Suprapubic skin (tissue), 4 donors: ENCODE measurements at places on chromosomes 3 and 15. TPM values are rescaled to one million over a fixed set of nuclear protein-coding genes. Genes with fewer than 3 reads are reported as not detected.
A peak's percentile ranks its signal among the peaks of the same experiment; 100 is the strongest.

DNA sequence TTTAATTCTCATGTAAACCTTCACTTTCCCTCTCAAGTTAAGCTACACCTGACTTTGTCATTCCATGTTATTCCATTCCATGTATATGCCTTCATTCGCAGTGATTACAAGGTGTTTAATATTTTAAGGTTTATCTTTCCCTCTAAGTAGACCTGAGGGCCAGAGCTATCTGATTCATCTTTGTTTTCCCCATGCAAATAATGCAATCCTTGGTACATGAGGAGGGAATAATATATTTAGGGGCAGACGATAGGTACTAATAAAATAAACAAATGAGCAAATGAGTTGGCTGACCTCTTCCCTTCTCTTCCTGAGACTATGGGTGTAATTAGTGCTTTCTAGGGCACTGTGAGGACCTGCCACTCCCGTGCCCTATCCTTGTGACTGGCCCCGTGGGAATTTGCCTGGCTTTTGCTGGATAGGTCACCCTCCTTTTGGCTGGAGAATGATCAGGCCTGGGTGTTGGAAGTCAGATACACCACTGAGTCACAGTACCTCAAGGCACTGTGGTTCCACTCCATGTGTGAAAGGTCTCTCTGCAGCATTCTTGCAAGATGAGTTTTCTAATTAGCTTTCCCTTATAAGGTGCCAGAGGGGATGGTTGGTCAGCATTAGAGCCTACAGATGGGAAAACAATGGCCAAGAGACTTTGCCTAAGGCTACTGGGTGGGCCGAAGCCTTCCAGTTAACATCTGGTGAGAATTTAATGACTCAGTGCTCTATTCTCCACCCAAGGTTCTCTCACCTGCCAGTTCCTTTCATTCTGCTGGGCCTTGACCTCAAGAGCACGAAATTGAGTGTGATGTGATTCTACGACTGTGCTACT lies 183.2 kb downstream of the P3H2 start:
- DNase-seq = no peak
- H3K27me3 ChIP-seq = no peaks in the 10 kb centered on the region
- H3K4me3 ChIP-seq = no peak overlapping the region

DNA sequence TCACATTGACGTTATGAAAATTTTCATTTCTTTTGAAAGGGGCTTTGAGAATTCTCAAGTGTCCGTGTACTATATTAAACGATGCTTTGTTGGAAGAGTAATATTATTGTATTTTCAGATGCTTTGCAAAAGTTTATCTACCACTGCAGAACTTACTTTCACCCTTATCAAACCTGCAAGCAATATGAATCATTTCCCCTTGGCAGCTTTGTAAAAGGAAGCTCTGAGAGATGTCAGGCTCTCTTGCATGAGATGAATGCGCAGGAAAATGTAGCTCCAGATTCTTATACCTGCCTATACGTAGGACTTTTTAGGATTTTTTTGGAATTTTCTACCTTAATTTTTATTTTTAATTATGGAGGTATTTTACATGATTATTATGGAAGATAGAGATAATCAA lies 34.5 kb downstream of the GPD1L start:
- no peaks in the 10 kb centered on the region for H3K4me1 ChIP-seq
- DNase-seq = no peak
- H3K4me3 ChIP-seq = no peak overlapping the region
- peaks cover 9% of the 10 kb centered on the region for H3K36me3 ChIP-seq
- no peaks in the 10 kb centered on the region for H3K27me3 ChIP-seq

GRCh38 chr3:68135067-68135466 lies 480.7 kb upstream of the SUCLG2 start:
- H3K4me1 ChIP-seq = no peaks in the 10 kb centered on the region
- H3K27ac ChIP-seq = no peak overlapping the region
- no peak overlapping the region for H3K4me3 ChIP-seq
- H3K27me3 ChIP-seq = no peaks in the 10 kb centered on the region
- no peak for DNase-seq
- no peaks in the 10 kb centered on the region for H3K36me3 ChIP-seq

ZIC1 gene
- total RNA-seq = not detected

DNA sequence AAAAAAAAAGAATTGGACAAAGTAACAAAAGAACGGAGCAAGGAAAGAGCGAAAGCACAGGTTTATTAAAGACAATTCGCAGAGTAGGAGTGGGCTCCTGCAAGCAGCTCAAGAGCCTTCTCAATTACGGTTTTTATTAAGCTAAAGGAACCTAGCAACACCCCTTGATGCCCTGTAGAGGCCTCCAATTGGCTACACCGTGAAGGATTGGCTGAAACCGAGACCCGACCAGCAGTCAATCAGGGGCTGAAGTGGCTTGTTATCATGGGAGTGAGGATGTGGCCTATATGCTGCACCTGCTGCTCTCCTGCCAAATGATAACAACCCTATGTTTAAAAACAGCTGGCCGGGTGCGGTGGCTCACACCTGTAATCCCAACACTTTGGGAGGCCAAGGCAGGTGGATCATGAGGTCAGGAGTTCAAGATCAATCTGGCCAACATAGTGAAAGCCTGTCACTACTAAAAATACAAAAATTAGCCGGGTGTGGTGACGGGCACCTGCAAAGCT lies 20.4 kb upstream of the AP3B2 start:
- no peak for DNase-seq
- no peaks in the 10 kb centered on the region for H3K4me1 ChIP-seq
- H3K27ac ChIP-seq = no peak overlapping the region
- no peaks in the 10 kb centered on the region for H3K36me3 ChIP-seq

GRCh38 chr3:117248153-117248552 lies 538.6 kb downstream of the TUSC7 start:
- H3K27me3 ChIP-seq = no peaks in the 10 kb centered on the region
- DNase-seq = no peak
- no peaks in the 10 kb centered on the region for H3K36me3 ChIP-seq
- H3K4me1 ChIP-seq = no peaks in the 10 kb centered on the region

- no peak overlapping the region for H3K4me3 ChIP-seq
- no peak overlapping the region for H3K27ac ChIP-seq
- no peaks in the 10 kb centered on the region for H3K27me3 ChIP-seq
Measured at GRCh38 chr3:46492890-46493547, 4.8 kb upstream of the RTP3 start.

NRG4 gene
- 1.9 TPM for total RNA-seq

- H3K27me3 ChIP-seq = no peaks in the 10 kb centered on the region
- peaks cover 19% of the 10 kb centered on the region for H3K4me1 ChIP-seq
- no peak overlapping the region for H3K4me3 ChIP-seq
- DNase-seq = no peak
- H3K36me3 ChIP-seq = no peaks in the 10 kb centered on the region
Measured at GRCh38 chr3:187832202-187832601, 86.9 kb upstream of the BCL6 start.

GABRR3 gene
- total RNA-seq = not detected

CASR gene
- not detected for total RNA-seq

LOXL1 gene
- 5.6 TPM for total RNA-seq

GRCh38 chr3:49153349-49153912 lies 12.7 kb downstream of the CCDC71 start:
- no peaks in the 10 kb centered on the region for H3K36me3 ChIP-seq
- no peak overlapping the region for H3K27ac ChIP-seq
- no peak overlapping the region for H3K4me3 ChIP-seq
- DNase-seq = no peak

DNA sequence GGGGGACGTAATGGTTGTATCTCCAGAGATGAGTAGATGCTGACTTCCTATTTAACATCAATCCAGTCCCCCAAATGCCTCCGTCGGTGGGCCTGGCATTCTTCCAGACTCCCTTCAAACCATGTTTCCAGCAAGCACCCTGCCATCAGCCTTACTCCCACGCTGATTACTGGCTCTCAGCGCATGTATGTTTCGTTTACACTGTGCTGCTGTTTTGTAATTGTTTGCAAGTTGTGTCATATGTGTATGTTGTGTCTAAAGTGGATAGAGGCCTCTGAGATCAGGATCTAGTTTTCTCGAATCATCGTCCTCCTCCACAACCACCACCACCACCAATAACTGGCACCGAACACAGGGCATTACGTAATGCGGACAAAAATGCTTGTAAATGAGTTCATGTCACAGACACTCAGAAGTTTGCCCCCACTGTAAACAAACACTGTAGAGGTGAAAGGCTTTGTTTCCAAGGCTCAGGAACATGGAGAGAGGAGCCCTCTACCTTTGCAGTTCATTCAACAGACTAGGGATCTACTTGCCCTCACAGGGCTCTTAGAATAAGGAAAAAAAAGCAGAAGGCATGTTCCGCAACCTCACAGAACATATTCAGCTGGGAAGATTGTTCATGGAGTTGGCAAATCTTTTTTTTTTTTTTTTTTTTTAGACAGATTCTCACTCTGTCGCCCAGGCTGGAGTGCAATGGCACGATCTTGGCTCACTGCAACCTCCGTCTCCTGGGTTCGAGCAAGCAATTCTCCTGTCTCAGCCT lies 46.1 kb upstream of the SEMA4B start:
- H3K36me3 ChIP-seq = no peaks in the 10 kb centered on the region
- no peak for DNase-seq
- H3K4me3 ChIP-seq = no peak overlapping the region
- peaks cover 17% of the 10 kb centered on the region for H3K4me1 ChIP-seq

VGLL3 gene
- 17.8 TPM for total RNA-seq

- no peak overlapping the region for H3K27ac ChIP-seq
- peaks cover 4% of the 10 kb centered on the region for H3K4me1 ChIP-seq
- H3K27me3 ChIP-seq = no peaks in the 10 kb centered on the region
- no peak overlapping the region for H3K4me3 ChIP-seq
- DNase-seq = no peak
Measured at GRCh38 chr3:61913701-61914100, 352.3 kb downstream of the PTPRG start.

PPP1R14D gene
- total RNA-seq = not detected

TMEM266 gene
- 2.1 TPM for total RNA-seq

TRPC1 gene
- total RNA-seq = 5.0 TPM

GRCh38 chr15:38168467-38169070 lies 84.1 kb upstream of the SPRED1 start:
- H3K4me1 ChIP-seq = peaks cover 14% of the 10 kb centered on the region
- no peak overlapping the region for H3K4me3 ChIP-seq
- H3K27me3 ChIP-seq = no peaks in the 10 kb centered on the region
- H3K27ac ChIP-seq = no peak overlapping the region
- no peaks in the 10 kb centered on the region for H3K36me3 ChIP-seq
- no peak for DNase-seq

DNA sequence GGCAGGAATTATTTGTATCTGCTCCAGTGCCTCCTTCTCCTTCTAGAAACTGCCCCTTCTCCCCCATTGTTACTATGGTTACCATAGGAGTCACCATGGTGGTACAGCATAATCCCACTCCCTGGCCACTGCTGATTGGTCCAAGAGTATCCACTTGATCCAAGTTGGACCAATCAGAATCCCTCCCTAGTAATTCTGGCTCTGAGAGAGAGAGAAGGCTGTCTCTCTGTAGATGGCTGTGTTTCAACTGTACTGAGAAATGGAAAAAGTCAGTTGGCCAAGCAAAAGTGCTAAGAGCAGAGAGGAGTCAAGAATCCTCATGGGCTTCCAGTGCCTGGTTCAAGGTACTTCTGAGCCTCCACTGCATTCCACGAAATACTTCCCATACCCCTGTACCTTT lies 120.6 kb upstream of the SPATA12 start:
- H3K27ac ChIP-seq = no peak overlapping the region
- DNase-seq = no peak
- H3K27me3 ChIP-seq = no peaks in the 10 kb centered on the region
- no peak overlapping the region for H3K4me3 ChIP-seq
- H3K36me3 ChIP-seq = no peaks in the 10 kb centered on the region

ZPLD1 gene
- total RNA-seq = 0.10 TPM

GRCh38 chr15:56805466-56806147 lies 72.3 kb upstream of the ZNF280D start:
- no peak for DNase-seq
- H3K4me3 ChIP-seq = no peak overlapping the region
- H3K27me3 ChIP-seq = no peaks in the 10 kb centered on the region
- H3K27ac ChIP-seq = peak overlapping the region; percentile 55
- H3K4me1 ChIP-seq = peaks cover 4% of the 10 kb centered on the region

DNA sequence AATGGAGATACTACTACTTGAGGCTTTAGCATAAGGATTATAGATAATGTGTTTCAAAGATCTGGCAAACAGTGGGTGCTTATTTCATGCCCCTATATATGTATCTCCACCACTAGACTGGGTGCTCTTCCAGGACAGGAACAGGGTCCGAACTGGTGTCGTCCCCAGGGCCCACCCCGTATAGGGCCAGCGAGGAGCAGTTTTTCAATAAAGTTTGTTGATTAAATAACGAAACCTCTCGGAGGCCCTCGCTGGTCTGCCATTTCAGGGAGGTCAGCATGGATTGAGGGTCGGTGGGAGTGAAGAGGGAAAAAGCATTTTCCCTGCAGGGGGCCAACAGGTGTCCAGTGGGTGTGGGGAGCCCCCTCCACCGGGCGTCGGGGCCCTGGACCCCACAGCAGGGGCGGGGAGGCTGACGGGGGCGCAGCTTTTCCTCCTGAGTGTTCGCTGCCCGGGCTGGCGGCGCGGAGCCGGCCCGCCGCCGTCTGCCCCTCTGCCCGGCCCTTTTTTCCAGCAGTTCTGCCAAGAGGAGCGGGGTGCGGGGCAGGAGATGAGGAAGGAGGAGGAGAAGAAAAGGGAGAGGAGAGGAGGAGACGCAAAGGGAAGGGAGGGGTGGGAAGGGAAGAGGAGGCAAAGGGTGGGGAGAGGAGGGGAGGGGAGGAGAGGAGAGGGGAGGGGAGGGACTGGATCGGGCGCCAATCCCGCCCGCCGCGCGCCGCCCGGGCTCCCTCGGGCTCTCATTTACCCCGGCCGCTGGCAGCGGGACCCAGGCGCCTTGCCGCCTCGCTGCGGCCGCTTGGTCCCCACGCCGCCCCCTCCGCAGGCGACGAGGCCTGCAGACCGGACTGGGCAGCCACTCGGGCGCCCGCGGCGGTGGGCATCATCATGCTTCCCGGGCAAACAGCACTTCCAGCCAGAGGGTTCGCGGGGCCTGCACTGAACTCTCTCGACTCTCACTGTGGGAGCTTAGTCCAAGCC lies 66.3 kb downstream of the ISG20 start:
- H3K36me3 ChIP-seq = no peaks in the 10 kb centered on the region
- peak overlapping the region; percentile 55 for H3K4me3 ChIP-seq
- peaks cover 10% of the 10 kb centered on the region for H3K4me1 ChIP-seq
- peak; percentile 69 for DNase-seq
- no peak overlapping the region for H3K27ac ChIP-seq

RPL35A gene
- total RNA-seq = 799 TPM

DNA sequence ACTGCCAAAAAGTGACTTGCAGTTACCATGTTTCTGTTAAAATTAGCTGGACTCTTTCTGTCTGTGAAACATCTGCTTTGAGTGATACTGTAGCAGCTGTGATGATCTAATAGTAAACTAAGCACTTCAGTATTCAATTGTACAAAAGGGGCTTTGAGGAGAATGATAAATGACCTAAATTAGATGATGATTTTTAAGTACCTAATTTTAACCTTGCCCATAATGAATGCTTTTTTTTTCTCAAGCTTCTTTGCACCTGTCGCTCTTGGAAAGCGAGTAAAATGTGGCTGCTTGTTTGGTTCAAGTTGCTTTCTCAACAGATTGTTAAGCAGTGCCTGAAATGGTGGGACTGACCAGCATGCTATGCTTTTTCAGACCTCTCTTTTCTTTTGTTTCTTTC lies 752.3 kb downstream of the EPHA3 start:
- H3K27ac ChIP-seq = no peak overlapping the region
- H3K4me1 ChIP-seq = no peaks in the 10 kb centered on the region
- no peaks in the 10 kb centered on the region for H3K36me3 ChIP-seq
- H3K27me3 ChIP-seq = no peaks in the 10 kb centered on the region
- no peak for DNase-seq
- H3K4me3 ChIP-seq = no peak overlapping the region

GRCh38 chr15:97806766-97807165 lies 153.7 kb upstream of the ARRDC4 start:
- H3K27ac ChIP-seq = no peak overlapping the region
- H3K4me1 ChIP-seq = no peaks in the 10 kb centered on the region
- H3K4me3 ChIP-seq = no peak overlapping the region
- H3K27me3 ChIP-seq = no peaks in the 10 kb centered on the region

- peak within 1 kb of the TSS; percentile 97 for H3K27ac ChIP-seq
- H3K4me3 ChIP-seq = peak within 1 kb of the TSS; percentile 97
- H3K36me3 ChIP-seq = no peaks in the 10 kb centered on the region
- DNase-seq = no peak
Measured at GRCh38 chr3:183252973-183253527, at the start of gene B3GNT5. Gene B3GNT5, plus strand, starts transcription at chr3:183253253. Its CDS starts 16,546 bp downstream, at chr3:183269799.
